ENCODE measurements at places on chromosomes 1 and 21.

GRCh38 chr1:152871731-152872126 lies 6.4 kb upstream of the SMCP start:
- no peak for DNase-seq

GRCh38 chr1:43822040-43822690 lies 111.4 kb upstream of the ARTN start:
- DNase-seq: no peak

GRCh38 chr1:89917353-89917752 lies 77.6 kb upstream of the ZNF326 start:
- DNase-seq: no peak

GRCh38 chr21:45064091-45064490 lies 10.3 kb upstream of the ADARB1 start:
- no peak for DNase-seq

DNA sequence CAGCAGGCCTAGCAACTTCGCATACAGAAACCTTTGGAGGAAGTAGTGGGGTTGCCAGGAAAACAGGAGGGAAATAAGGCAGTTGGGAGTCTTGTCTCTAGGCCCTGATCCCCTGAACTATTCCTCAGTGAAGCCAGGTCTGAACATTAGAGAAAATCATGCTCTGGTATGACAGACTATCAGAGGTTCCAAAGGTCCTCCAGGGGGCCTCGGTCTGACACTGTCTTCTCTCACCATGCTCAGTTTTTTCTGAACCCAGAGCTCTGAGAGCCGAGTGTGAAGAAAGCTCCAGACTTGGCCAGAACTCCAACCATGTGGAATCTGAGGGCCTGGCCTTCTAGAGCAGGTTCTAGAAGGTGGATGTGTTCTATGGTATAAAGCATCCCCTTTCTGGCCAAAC lies 4.0 kb downstream of the TOMM40L start:
- DNase-seq: no peak

GRCh38 chr21:33171616-33172169 lies 58.0 kb upstream of the IFNAR2 start:
- no peak for DNase-seq

GRCh38 chr1:55558515-55558914 lies 343.4 kb upstream of the USP24 start:
- DNase-seq: no peak

DNA sequence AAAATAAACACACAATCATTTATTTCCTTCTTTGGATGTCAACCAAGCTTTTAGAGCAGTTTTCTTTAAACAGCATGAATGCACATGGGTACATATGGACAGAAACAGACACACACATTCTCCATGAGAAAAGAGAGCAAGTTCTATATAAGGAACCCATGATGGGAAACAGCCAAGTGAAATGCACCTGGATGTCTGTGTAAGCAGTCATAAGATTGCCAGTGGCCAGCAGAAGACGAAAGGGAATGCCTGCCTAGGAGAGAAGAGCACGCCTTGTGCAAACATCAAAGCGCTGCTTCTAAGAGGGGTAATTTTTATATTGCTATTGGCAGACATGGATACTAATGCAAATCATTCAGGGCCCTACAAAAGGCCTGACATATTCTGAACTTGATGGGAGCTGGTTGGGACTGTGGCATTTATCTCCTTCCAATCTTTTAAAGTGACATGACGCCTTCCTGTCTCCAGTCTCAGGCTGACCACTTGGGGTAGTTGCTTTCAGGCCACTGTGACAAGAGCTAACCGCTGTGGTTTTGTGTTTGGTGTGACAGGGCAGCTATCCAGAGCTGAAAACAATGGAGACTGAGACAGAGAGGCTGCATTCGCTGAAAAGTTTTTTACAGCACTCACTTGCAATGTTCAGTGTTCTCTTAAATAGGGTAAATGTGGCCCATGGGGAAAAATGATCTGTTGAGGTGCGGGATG lies 75.0 kb upstream of the DPT start:
- DNase-seq: no peak

GRCh38 chr1:188397521-188397920 lies 1568.8 kb downstream of the PLA2G4A start:
- no peak for DNase-seq

GRCh38 chr1:183150445-183150844 lies 35.6 kb upstream of the LAMC2 start:
- no peak for DNase-seq

DNA sequence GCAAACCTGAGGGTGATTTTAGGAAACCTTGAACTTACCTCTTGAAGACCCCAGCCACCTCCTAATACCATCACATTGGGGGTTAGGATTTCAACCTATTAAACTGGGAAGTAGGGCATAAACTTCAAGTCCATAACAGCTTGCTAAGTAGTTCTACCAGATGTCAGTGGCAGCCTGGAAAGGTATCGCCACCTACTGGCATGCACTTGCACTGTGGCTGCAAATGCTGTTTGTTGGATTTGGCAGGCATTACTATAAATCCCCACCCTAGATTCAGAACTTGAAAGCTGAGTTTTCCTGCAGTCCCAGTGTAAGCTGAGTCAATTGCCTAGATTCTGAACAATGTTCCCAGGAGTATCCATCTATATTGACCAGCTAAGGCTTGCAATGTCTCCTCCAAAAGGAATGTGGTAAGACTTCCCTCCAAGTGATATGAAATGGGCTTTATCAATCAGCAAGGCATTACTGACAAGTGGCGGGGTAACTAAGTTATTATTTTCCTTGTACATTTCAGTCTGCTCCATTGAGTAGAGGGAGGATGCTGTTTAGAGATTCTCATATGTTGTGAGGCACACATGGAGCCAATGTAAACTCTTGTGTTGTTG lies 474.5 kb downstream of the PTPRC start:
- peak; percentile 46 for DNase-seq

DNA sequence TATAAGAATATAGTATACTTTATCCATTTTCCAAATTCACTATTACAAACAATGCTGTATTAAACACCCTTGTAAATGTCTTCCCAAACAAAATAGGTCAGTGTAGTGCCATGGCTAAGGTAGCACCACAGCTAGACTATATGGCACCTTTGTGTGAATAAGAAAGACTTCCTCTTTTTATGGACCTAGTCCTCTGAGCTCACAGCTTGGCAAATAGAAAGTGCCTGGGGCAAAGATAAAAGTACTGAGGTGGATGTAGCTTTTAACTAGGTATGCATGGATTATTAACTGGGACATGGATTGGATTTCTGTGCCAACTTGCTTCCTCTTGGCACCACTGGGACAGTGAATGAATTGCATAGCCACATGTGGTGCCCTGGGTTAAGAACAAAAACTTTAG lies 25.0 kb downstream of the HRNR start:
- no peak for DNase-seq

GRCh38 chr21:15870819-15871218 lies 141.0 kb downstream of the USP25 start:
- DNase-seq: no peak

DNA sequence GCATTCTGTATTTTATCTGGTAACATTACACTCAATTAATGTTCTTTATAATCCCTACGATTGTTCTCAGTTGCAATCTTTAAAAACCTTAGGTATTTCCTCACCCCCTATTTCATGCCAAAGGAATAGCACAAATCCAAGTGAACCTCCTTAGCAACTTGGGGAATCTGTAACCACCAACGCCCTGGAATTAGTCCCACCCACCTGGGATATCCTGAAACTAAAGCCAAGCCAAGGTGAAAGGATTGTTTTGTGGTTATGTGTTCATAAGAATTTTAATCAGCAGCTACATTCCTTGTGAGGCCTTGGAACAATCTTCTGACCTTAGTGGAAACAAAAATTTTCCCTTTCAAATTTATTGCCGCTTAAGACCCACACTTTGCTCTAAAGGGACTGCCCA lies 908.7 kb downstream of the TTLL7 start:
- DNase-seq: no peak

DNA sequence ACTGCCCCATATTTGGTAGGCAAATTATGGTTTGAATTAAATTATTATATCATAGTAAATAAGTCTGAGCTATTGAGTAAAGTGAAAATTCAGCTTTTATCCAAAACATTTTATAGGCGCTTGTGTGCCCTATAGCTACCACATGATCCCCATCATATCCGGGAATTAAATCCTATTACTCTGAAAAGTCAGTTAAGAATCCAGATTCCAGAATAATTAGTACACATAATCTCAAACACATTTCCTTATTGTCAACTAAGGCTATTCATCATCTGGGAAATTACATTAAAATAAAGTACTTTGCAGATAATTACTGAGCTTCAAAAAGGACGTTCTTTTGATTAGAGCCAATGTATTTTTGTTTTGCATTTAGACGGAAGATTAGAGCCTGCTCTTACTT lies 72.3 kb downstream of the CTH start:
- DNase-seq: no peak

GRCh38 chr1:230647321-230647720 lies 5.0 kb downstream of the COG2 start:
- no peak for DNase-seq
